Spinal cord (tissue), 10 donors: ENCODE measurements at places on chromosomes 5 and 9.
A peak's percentile ranks its signal among the peaks of the same experiment; 100 is the strongest.

DNA sequence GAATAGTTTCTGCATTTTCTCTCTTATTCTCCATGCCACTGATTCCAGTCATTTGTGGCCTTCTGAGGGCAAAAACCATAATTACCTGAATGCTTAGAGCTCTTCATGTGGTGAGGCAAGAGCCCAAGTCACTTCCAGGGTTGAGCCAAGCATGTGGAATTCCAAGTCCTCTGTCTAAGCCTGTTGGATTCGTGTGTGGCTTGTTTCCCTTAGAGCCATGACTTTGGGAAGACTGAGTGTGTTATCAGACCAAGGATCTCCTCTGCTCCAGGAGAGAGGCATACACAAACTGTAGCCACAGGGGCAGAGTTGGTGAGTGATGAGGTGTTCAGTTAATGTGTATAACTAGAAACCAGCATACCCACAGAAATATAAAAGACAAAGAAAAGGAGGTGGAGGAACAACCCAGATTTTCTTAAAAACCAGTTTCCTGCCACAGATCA, 27.1 kb downstream of the SLC22A5 start:
- DNase-seq = no peak

GRCh38 chr5:14101922-14102321, 41.2 kb upstream of the TRIO start:
- no peak for DNase-seq

- DNase-seq = no peak
These were observed 1034.6 kb upstream of the C9orf72 start for GRCh38 chr9:28607843-28608242.

DNA sequence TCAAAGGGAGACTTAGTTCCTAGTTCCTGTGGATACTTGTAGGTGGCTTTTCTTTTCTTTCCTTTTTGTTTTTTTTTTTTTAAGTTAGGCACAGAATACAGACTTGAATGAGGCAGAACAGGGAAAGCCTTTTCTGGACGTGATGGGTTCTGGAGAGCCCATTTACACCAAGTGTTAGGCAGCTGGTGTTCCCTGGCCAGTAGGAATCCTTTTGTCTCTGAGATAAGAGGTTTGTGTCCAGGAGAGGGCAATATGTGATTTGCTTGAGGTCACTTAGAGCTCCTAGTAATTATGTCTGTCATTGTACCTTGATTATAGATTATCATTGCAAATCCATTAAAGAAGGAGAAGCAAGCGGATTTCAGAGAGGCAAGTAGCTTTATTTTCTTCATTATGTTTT, 9.1 kb downstream of the MEGF10 start:
- no peak for DNase-seq

- DNase-seq = no peak
These were observed 143.3 kb downstream of the ALDH1A1 start for GRCh38 chr9:72809586-72809985.

GRCh38 chr9:124042201-124042721, 30.7 kb downstream of the LHX2 start:
- DNase-seq = no peak

- DNase-seq = no peak
These were observed 108.2 kb downstream of the AUH start for GRCh38 chr9:91253488-91253887.

DNA sequence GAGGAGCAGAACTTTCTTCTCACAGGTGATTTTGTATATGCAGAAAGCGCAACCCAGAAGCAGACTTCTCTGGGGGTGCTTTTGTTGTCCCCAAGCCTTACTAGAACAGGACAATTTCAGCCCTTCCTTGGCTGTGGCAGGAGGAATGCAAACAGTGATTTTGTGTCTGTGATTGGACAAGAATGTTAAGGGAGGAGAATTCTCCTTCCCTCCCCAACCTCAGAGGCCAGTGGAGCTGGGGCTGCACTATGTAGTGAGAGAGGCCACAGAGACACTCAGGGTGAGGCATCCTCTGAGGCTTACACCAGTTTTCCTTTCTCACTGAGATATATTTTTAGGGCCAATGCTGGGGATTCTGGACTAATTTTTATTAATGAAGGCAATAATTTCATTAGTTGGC, 58.8 kb downstream of the ZNF366 start:
- DNase-seq = no peak

- DNase-seq = no peak
These were observed 168.6 kb upstream of the MVB12B start for GRCh38 chr9:126157826-126158587.

- no peak for DNase-seq
These were observed 132.1 kb downstream of the PHF2 start for GRCh38 chr9:93708289-93708986.

DNA sequence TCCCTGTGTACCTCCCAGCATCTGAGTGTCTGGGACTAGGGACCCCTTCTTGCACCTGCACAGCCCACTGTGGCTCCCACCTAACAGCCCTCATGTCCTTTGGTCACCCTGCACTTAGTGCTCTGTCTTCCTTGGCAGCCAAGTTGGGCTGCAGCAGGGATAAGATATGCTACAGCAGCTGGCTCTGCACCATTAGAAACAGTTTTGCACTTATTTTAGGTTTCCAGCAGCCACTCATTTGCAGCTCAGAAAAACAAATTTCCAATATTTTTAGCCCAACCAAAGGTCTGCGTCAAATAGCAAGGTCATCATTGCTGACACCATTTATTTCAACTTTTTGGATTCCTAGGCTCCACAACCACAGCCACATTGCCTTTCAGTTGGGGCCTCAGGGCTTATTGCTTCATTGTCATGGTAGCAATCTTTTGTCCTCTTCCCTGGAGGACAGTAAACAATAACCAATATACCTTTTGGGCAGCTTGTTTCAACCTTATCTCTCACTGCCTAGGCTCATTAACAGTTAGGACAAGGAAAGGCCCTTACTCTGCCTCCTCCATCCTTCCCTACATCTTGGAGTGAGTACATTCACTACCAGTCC, 263.9 kb downstream of the COX7C start:
- no peak for DNase-seq

DNA sequence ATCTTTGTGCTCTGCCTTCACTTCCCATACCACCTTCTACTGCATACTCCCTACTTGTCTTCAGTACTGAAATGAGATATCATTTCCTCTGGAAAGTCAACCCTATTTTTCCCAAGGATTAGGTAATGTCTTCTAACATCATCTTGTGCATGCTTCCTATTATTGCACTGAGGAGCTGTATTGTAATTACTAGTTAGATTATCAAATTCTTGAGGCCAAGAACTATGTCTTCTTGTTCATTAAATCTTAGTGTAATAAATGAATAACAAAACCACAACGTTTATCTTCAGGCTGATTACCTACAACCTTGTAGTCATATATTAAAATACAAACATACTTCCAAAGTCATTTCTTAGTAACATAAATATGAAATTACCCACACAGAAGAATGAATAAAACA, 87.9 kb upstream of the POU5F2 start:
- DNase-seq = no peak

DNA sequence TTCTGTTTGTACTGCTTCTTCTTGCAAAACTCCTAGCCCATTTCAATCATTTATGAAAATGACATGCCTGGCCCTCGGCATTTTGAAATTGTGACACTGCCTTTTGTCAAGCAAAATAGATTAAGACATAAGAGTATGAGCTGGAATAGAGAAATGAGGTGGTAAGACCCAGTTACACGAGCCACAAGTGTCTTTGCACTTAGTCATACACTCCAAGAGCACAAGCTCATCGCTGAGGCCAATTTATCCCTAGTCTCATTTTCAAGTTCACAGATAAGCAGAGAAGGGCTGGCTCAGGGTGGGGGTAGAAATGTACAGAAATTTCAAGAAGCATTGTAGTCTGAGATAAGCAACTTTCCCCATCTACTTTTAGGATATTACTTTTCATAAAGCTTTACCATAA, 40.6 kb upstream of the MAP1B start:
- no peak for DNase-seq

DNA sequence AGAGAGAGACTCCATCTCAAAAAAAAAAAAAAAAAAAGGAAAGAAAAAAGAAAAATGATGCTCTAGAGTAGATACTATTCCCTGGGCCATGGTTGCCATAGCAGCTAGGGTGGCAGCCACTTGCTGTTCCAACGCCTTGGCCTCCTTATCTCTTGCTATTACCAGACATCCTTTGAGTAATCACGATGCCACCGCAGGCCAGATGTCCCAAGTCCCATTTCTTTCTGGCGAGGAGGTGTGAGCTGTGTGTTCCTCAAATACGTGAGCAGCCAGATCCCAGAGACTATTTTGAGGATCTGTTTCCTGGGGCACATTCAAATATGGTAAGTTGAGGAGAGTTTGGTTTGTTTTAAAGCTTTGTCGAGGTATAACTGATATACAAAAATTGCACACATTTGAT, 23.4 kb upstream of the GFPT2 start:
- DNase-seq = peak; percentile 6

DNA sequence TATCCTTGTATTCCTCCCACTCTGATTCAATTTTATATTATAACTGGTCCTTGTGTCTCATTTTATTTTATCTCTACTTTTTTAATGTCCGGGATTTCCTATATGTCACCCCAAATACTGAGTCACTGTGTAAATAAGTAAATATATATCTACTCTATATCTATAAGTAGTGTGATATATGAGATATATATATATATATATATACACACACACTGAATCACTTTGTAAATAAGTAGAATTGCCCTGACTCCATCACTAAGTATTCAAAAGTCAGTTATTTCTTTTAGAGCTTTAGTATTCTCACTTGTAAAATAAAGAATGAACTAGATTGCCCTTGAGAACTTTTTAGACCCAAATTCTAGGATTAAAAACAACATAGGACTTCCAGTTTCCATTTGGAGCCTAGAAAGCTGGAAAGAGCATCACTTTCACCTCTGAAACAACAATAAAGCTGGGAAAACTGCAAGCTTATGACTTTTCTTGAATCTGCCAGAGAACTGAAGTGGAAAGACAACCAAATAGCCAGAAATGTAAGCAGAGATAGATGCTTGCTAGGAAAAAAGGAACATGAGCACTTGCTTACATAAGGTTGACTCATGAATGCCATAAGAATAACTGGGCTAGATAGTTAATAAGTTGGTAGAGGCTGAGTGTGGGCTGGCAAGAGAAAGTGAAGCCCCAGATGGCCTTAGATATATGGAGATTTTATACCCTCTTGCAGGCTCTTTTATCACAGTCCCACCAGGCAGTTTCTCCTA, 171.1 kb upstream of the TLX3 start:
- DNase-seq = no peak

- DNase-seq = peak; percentile 67
These were observed 2.6 kb upstream of the OLFML2A start for GRCh38 chr9:124774129-124774978.

DNA sequence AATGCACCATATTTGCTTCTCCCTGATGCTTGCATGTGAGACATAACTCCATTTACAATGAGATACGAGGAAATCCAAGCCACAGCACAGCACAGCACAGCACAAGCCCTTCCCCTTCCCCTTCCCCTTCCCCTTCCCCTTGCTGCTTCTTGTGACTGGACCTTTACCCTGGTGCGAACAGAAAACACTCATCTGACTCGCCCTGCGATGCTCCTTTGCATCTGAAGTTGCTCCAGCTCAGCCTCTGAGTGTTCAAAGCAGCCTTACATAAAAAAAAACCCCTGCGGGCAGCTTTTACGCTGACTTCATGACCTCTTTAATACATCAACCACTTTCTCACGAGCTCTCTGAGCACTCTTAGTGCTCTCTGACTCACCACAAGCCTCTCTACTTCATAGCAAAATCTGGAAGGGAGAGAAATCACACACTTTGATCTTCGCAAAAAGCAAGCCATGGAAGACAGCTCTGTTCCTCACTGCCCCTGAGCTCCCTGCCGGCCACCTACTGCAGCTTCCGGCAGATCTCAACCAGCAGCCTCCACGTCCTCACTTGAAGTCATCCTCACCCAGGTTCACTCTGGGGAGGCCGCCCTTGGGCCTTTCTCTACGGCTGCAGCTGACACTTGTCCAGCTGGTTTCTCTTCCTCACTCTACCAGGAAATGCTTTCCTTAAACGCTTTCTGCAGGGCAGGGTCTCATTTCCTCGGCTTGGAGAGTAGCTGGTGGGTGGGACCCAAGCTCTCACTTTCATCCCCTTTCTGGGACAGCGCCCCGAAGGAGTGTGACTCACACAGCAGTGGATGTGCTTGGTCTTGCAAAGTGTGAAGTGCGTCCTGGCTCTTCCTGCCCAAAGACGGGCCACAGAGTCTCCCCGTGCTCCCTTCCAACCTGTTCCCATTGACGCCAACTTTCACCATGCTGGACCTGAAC, 5.3 kb downstream of the SLC34A1 start:
- no peak for DNase-seq

DNA sequence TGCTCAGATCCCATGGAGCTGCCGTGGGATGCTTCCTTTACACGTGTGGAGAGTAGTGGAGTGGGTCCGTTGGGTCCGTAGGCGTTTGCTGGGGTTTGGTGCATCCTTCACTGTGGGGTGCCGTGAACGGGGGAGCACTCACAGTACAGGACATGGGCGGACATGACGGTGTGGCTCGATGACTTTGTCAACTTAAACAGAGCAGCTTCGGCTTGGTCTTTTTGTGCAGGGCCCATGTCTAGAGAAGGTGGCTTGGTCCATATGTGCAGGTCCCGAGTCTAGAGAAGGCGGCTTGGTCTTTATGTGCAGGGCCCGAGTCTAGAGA, 26.4 kb upstream of the EXOC3 start:
- DNase-seq = no peak

GRCh38 chr5:165304193-165304827, 1798.9 kb downstream of the MAT2B start:
- no peak for DNase-seq

- DNase-seq = no peak
These were observed 5.2 kb downstream of the MEF2C start for GRCh38 chr5:88877826-88878225.

DNA sequence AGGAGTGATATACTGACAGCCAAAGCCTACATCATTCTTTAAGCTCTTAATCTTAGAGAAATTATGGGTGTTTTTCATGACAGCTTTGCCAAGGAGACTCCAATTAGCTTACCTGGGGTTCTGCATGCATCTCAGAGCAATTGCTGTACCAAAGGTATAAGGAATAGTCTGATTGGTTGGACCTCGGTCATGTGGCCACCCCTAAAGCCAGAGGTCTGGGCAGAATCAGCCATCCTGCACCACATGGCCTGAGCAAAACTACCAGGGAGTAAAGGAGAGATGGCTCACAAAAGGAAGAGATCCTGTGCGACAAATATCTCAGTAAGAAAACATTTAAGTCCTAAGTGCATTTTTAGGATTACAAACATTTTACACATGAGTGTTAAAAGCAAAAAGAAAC, 25.6 kb downstream of the SH3RF2 start:
- DNase-seq = no peak

- DNase-seq = no peak
These were observed 29.1 kb upstream of the IRX2 start for GRCh38 chr5:2780421-2781171.

DNA sequence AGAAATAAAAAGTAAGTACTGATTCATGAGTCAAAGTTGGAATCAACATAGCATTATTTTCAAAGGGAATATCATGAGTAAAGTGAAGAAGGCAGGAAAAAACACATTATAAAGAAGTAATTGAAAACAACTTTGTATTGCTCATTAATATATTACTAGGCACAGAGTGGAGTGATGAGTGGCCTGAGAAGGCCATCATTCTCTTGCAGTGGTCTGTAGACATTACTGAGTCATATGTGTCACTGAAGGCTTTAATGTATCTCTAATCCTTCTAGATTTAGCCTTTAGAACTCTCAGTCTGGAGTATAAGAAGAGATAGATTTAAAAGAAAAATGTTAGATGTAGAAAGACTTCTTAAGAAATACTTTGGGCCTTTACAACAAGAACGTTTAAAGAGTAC, 881.4 kb downstream of the DNAH5 start:
- DNase-seq = no peak

GRCh38 chr5:3340471-3340870, 255.2 kb upstream of the IRX1 start:
- no peak for DNase-seq

GRCh38 chr5:131022811-131023497, 142.1 kb downstream of the HINT1 start:
- DNase-seq = no peak
